ENCODE measurements at places on chromosomes 7 and 10. TPM values are rescaled to one million over a fixed set of nuclear protein-coding genes. Genes with fewer than 3 reads are reported as not detected.

Gene NME8
- 0.67 TPM for total RNA-seq

Gene CYP26C1
- total RNA-seq: 0.29 TPM

Gene SAP25
- total RNA-seq: 8.1 TPM

Gene SLC13A1
- total RNA-seq: not detected

Gene RARRES2
- 20.2 TPM for total RNA-seq

Gene BLVRA
- total RNA-seq: 22.4 TPM

Gene C10orf88
- 14.7 TPM for total RNA-seq

Gene LRIT1
- not detected for total RNA-seq

Gene UCMA
- total RNA-seq: not detected

Gene SPDYE1
- total RNA-seq: not detected

Gene WDR86
- 80.6 TPM for total RNA-seq

Gene TAS2R3
- 3.9 TPM for total RNA-seq

Gene ATG9B
- total RNA-seq: 0.58 TPM

Gene NXPH1
- not detected for total RNA-seq

Gene AKR1B15
- not detected for total RNA-seq

Gene ZCWPW1
- total RNA-seq: 3.8 TPM

Gene HTR7
- 0.93 TPM for total RNA-seq

Gene EN2
- not detected for total RNA-seq

Gene PRKG1
- total RNA-seq: 3.7 TPM

Gene GBX1
- total RNA-seq: 2.1 TPM

Gene SYT15
- total RNA-seq: 2.8 TPM

Gene VWDE
- total RNA-seq: 5.8 TPM

Gene KCNIP2
- 5.5 TPM for total RNA-seq

Gene CCDC7
- 9.5 TPM for total RNA-seq

Gene PIK3CG
- not detected for total RNA-seq

Gene GRK5
- total RNA-seq: 21.6 TPM

Gene GHRHR
- total RNA-seq: not detected

Gene ELAPOR2
- total RNA-seq: 62.8 TPM

Gene VPS26A
- 60.4 TPM for total RNA-seq

Gene METTL27
- total RNA-seq: 13.5 TPM

Gene NRG3
- 32.2 TPM for total RNA-seq

Gene GSTO2
- 9.6 TPM for total RNA-seq

Gene EGR2
- 0.71 TPM for total RNA-seq

Gene IL6
- not detected for total RNA-seq

Gene LBX1
- total RNA-seq: not detected

Gene IL2RA
- not detected for total RNA-seq

Gene POU6F2
- 5.6 TPM for total RNA-seq

Gene TMEM270
- total RNA-seq: not detected

Gene HOXA11
- not detected for total RNA-seq

Data from progenitor cell of endocrine pancreas (in vitro differentiated cells).